ENCODE measurements at places on chromosomes 7 and 10. TPM values are rescaled to one million over a fixed set of nuclear protein-coding genes. Genes with fewer than 3 reads are reported as not detected.

Gene NEUROD6
- total RNA-seq = 600 TPM

Gene NOS3
- 0.78 TPM for total RNA-seq

GRCh38 chr10:124886195-124886594 lies 55.7 kb upstream of the ZRANB1 start:
- no peak for DNase-seq

Gene GOLGA7B
- 11.9 TPM for total RNA-seq

Gene MYOZ1
- 0.78 TPM for total RNA-seq

DNA sequence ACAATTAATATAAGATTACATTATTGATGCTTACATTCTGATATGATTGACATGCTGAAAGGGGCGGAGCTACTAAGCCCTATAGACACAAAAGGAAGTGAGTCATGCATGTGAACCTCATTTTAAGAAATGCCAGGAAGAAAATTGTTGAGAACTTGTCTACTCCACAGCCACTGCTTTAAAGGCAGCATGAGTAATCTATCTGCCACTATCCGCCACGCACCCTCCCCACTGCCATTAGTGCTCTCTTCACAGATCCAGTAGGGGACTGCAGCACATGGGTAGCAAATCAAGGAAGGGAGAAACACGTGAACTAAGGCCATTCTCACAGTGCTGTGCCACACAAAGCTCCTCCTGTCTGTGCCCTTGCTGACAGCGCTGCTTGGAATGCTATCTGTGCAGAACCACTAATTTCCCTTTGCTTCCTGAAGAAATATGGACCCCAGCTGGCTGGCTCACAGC lies 524.8 kb downstream of the GRM8 start:
- no peak for DNase-seq

DNA sequence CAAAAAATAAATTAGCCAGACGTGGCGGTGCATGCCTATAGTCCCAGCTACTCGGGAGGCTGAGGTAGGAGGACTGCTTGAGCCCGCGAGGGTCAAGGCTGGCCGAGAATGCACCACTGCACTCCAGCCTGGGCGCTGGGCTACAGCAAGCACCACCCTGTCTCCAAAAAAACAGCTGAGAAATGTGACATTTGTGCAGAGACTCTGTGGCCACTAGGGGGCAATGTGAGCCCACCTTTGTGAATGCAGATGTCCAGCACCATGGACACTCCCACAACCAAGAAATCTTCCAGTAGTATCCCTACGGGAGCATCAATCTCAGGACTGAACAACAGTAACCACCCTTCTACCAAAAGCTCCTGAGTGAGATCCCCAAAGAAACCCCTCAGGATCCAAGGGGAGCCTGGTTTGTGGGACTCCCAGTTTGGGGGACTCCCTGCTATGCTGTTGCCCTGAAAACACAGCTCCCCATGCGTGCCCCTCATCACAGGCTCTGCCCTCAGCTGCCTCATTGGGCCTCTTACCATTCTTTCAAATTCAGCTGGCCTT lies 6.2 kb upstream of the AHCYL2 start:
- DNase-seq = peak; percentile 74

Gene ST8SIA6
- 16.2 TPM for total RNA-seq

Gene BMI1
- total RNA-seq = 138 TPM

GRCh38 chr10:102674566-102674965 lies 30.3 kb downstream of the TRIM8 start:
- DNase-seq = no peak

DNA sequence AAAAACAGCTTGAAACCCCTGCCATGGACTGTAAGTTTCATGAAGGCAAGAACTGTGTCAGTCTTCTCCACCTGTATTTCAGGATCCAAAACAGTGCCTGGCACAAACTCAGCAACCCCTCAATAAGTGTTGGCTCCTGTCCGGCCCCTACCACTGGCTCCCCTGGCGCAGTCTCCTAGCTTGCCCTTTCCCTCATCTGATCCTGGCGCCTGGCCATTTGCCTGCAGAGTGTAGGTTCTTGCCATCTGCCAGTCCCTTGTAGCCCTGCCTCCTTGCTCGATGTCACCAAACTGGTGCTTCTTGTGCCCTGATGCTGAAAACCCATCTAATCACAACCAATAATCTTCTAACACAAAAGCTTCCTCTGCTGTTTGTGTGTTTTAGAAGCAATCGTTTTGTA lies 60.4 kb downstream of the LGI1 start:
- no peak for DNase-seq

DNA sequence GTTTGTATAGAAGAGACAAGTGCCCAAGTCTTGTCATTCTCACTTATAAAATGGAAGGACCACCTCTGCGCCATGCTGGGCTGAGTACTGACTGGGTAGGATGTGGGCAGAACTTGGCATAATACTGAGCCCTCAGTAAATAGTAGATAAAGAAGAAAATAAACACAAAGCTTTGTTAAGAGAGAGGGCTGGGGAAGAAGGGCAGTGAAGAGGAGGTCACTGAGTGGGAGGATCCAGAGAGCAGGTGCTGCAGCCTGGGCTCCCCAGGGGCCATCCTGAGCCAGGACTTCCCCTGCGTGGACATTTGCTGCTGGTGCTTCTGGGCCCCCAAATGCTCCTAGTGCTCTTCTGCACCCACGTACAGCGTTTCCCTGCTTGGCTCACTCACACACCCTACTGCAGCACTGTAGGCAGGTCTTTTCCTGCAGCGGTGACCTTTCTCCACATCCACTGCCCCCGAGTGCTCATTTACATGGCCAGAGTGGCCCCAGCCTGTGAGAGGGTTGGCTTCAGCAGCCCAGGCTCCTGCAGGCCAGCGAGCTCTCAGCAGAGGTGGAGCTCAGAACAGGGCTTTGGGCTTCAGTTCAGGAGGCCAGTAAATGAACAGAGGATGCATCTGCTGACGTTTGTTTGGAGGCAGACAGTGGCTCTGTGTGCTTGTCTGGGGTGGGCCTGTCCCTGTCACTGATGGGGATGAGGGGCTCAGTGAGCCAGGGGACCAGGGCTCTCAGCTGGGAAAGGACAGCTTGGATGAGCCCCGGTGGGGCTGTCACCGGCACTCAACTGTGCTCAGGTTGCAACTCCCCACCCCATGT lies 164.6 kb downstream of the ADARB2 start:
- DNase-seq = no peak

- DNase-seq = no peak
Measured at GRCh38 chr7:140594131-140594691, 46.4 kb downstream of the DENND2A start.

DNA sequence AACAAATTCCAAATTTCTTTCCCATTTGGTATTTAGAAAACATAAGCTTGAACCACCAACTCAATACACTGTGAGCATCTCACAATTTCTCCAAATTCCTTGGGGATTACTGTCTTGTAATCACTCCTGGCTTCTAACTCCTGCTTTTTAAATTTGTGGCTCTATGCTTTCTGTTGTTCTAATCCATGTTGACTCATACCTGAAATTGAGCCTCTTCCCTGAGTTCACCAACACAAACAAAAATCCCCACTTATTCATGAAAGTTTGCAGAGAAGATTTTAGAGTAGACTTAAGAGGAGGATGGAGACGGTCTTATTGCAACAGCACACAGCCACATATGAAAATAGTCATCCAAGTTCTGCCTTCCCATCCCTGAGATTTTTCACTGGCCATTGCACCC lies 252.5 kb downstream of the PTEN start:
- DNase-seq = no peak

Gene VKORC1L1
- total RNA-seq = 31.7 TPM

- no peak for DNase-seq
Measured at GRCh38 chr10:124977648-124978375, 35.9 kb downstream of the ZRANB1 start.

DNA sequence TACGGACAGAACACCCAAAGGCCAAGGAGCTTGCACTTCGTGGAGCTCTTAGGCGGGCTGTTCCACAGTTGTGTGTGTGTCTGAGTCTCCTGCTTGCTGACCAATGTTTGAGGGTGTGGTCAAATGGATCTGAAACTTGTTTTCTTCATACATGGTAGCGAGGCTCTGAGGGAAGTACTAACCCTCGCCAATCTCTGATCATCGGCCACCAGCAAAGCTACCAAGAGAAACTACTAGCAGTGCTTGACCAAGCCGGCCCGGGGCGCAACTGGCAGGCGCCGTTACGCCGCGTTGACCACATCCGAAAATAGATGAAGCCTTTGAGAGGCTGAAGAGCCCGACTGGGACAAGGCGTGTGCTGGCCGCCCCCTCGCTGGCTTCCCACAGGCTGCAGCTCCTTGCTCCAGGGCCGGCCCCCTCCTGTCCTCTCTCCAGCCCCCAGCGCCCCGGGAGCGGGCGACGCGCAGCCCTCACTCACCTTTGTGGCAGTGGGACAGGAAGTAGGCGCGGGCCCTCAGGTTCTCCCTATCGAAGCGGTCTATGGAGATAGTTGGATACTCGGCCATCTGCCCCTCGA lies 384 bp downstream of the DCLRE1C start:
- DNase-seq = peak; percentile 50

Gene EBLN1
- total RNA-seq = not detected

Gene HACD1
- 18.7 TPM for total RNA-seq

Gene PAPOLB
- 0.94 TPM for total RNA-seq

Gene SLC26A5
- total RNA-seq = not detected

Gene CCDC3
- total RNA-seq = 12.8 TPM

DNA sequence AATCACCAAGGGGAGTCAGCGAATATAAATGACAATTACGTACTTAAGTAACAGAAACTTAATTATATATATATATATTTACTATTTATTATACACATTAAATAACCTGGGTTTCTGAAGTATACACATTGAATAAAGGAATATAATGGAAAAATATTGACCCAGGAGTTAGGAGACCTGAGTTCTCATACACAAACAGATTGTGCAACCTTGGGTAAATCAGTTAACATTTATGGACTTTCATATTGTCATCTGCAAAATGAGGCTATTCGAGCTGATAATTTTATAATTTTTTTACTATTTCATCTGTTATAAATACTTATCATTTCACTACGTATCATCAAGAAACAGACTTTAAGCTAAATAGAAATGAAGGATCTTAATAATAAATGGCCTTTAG lies 75.1 kb upstream of the SRRM3 start:
- no peak for DNase-seq

DNA sequence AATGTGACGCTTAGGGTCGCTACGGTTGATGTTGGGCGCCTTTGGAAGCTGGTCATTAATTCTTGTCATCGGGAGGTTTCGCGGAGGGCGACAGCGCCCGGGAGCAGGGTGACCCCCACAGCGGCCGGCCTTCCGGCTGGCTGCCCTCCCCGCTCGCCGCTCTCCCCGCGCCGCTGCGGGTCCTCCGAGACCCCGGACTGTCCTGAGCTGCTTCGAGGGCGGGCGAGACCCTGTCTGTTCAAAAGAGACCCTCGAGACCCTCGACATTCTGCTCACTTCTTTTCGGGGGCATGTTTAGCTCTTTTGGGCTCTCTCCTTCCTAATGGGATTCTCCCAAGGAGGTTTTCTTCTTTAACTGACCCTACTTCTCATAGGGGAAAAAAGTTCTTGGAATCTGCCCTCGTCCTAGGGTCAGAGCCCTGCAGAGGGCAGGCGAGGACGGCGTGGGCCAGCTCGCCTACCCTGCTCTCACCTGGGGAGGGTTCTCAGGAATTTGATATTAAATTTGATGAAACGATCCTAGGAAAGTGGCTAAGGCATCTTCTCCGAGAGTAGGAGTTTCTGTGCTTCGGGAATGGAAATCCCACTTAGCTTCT lies 257.0 kb downstream of the OTUD1 start:
- DNase-seq = no peak

GRCh38 chr7:151677581-151678226 lies 158.0 kb upstream of the RHEB start:
- DNase-seq = no peak

DNA sequence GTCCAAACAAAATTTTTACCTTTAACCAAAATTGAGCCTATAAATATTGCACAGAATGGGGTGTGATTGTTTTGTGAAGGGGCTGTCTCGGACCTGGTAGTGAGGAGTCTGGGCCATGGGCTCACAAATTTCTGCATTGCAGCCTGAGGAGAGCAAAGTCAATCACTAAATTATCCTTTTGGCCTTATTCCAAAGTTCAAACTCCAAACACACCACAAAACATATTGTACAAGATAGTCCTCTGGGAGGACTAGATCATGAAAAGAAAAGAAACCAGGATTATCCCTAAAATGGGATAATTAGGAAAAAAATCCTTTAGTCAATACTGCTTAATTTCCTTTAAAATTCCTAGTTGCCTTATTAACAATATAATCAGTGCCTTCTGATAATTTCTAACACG lies 115.5 kb downstream of the BUB3 start:
- DNase-seq = no peak

DNA sequence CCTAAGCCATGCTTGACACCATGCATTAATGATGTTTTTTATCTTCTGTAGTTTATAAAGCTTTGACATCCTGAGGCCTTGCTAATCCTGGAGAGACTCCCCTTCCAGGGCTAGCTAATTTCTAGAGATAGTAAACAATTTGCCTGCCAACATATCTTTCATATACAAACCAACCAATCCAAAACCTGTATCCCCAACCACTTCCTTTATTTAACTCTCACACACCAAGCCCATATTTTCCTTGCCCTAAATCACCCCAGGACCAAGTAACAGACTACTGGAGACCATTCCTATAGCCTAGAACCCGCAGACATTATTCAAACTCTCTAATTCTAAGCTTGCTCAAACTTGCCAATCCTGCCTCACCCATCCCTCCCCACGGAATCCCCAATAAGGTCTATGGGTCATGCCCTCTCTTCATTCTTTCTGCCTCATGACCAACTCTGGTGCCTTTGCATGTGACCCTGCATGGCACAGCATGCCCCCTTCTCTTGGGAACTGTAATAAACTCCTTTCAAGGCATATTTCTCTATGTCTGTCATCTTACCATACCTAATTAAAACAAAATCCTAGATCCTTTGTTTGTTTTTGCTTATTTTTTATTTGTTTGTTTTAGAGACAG lies 116.6 kb upstream of the CACUL1 start:
- DNase-seq = no peak

DNA sequence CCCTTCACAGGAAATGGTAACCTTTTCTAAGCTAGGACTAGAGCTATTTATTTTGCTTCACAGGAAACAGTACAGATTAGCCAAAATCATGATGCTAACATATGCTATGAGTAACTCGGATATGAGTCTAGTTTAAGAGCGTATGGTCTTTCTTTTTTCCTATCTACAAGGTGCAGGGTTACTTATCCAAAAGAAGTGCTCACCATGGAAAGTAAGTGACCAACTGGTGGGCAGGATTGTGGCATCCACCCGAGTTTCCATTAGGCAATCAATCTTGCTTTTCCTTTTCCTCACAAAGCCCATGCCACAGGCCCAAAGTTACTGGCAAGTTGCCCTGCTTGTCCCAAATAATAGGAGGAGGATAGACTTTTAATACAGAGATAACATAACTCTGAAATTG lies 765.1 kb upstream of the POM121L12 start:
- DNase-seq = no peak

- no peak for DNase-seq
Measured at GRCh38 chr7:96322847-96323461, 1.1 kb upstream of the SLC25A13 start.

Gene RGR
- 0.47 TPM for total RNA-seq

GRCh38 chr10:66828957-66829356 lies 96.9 kb upstream of the LRRTM3 start:
- no peak for DNase-seq

Data from occipital lobe (tissue), 3 donors.